ENCODE measurements at places on chromosomes 4 and X. TPM values are rescaled to one million over a fixed set of nuclear protein-coding genes. Genes with fewer than 3 reads are reported as not detected.

DNA sequence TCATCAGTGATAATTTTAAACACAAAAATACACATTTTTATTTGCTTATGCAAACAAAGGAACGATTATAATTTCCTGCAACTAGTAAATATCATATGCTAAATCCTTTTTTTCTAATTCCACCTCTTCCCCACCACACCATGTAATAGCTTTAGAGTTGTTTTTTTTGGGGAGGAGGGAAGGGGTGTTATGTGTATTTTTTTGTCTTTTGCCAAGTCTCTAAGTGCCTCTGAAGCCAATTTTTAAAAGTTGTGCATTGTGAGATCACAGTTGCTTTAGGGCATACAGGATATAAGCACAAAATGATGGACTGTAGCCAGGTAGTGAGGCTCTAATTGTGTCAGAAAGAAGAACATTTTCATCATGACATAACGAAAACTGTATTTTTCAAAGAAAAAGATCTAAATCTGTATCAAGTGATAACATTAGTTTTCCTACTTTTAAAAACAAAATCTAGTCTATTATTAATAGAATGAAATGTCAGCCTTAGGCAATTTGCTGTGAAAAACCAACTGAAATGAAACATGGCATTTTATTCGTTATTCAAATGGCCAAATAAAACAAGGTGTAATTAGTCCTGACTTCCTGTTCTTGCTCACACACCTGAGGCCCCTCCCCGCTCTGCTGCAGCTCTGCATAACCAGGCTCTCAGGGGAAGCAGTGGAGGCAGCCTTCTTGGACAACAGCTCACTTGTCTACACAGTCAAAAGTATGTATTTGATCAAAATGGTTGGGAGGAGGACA is 157.4 kb downstream of the PALLD start:
- no peak for DNase-seq

DNA sequence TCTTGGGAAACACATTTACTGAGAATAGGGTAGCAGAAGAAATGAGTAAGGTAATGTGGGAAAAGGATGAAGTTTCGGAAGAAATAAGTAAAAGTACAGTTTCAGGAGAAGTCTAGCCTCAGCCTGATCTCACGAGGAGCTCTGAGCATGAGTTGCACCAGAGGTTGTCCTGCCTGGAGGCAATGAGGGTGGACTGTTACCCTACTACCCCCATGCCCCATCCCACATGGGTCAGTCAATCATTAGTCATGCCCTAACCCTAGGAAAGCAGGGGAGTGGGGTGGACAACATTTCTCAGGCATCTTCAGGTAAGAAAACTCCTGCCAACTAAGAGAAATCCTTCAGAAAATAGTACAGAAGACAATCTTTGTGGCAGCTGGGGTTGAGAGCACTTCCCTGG is 35.1 kb downstream of the HS3ST1 start:
- no peak for DNase-seq

DNA sequence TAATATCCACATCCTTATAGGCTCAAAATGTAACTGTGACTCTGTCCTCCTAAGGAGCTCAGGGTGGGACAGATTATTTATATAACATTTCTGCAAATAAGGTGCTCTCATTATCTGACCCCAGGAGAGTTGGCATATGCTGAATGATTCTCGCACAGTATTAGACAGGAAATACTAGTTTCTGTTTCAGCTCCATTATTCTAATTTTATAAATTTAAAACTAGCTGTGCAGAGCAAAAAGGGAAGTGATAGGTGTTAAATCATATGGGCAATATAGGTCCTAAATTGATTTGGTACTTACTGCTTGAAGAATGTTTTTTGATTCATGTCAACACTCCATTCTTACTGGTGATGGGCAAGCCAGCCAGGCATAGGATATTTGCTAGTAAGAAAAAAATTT is 141.5 kb downstream of the GLRA2 start:
- DNase-seq, result no peak

DNA sequence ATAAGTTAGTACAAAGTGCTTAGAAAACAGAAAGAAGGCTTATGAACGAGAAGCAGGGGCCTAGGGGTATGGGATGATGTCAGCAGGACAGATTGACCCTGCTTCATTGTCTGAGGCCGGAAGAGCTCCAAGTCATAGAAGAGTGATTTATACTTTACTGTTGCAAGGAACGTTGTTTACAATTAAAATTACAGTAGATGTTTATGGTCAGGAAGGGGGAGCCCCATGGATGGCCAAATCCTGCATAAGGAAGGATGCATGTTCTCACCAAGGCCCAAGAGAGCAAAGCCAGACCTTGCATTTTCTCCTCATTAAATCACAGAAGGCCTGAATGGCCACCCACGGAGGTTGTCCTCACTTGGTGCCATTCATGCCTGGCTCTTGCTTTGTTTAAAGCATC is 115.3 kb downstream of the LDB2 start:
- DNase-seq, result no peak

PDCL2 gene
- total RNA-seq, result not detected

- DNase-seq, result no peak
Observed at GRCh38 chrX:9845578-9845952, 59.3 kb downstream of the SHROOM2 start.

- DNase-seq, result no peak
Observed at GRCh38 chr4:164617426-164617825, 136.5 kb upstream of the SMIM31 start.

ERVMER34-1 gene
- not detected for total RNA-seq

DNA sequence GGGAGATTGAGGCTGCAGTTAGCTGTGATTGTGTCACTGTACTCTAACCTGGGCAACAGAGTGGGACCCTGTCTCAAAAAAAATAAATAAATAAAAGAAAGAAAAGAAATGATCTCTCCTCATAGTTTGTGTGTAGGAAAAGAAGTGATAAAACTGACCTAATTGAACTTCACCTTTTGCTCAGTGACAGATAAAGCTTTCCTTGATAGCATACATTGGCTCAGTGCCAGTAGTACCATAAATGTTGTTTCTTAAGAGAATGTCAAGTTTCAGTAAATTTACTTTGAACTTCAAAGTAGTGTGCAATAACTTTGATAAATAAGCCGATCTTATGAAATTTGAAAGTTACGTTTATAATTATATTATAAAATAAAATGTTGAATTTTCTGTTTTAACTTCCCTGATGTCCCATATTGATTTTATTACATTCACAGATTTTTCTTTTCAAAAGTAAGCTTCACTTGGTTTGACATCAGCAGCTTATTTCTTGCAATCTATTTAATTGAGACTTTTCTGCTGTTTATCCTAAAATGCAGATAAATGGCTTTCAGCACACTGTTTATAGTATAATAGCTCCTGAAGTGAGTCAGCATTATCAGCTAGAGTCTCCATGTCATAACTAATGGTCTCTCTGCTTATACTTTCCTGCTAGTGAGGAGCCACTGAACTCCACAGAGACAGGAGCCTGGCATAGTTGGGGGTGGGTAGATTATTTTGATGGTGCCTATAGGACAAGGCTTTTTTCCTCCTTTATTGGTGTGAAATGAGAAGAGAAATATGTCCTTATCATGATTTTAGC is 330.1 kb downstream of the BMPR1B start:
- no peak for DNase-seq

DNA sequence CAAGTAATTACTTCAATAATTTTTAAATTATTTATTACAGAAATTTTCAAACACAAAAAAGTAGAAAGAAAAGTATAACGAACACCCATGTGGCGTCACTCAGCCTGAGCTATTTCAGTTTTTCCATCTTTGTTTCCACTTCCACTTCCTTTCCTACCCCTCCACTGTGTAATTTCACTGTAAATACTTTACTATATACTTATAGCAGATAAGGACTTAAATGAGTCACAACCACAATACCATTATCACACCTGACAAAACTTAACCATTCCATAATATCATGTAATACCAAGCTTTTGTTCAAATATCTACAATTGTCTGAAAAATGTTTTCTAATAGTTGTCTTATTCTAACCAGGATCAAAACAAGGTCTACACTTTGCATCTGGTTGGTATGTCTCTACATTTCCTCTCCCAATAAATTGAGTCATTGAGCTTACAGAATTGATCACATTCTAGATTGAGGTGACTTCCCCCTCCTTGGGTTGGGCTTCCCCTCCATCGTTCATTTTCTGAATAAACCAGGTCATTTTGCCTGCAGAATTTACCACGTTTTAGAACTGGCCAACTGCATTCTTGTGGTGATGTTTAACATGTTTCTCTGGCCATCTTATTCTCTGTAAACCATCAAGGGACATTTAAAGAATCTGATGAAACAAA is 48.7 kb downstream of the ATP10D start:
- no peak for DNase-seq

COX7B2 gene
- not detected for total RNA-seq

DNA sequence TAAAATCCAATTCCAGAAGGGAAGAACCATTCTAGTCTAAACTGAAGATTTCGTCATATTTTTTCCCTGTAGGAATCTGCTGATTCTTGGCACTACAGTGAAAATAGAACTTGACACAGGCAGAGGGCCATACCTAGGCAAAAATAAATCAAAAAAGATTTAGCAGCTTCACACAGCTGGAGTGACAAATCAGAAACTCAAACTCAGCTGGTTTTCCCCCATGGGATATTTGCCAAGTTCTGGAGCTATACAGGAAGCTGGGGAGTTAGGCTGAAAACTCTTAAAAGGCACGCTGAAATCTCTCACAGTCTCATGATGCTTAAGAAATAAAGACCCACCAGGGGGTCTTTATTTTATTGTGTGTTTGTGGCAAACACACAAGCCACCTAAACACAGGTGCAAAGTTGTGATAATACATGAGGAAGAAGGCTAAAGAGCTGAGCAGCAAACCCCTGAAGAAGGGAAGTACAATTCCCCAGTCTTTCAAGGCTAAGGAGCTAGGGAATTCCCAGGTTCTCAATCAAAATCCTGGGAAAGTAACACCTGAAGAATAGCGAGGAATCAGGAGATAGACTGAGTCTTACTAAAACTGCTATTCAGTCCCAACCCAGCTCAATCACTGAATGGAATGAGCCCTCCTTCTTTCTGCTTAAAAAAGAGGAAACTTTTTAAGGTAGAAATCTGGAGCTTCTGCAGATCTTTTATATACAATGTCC is 32.1 kb upstream of the BEND2 start:
- DNase-seq, result no peak
